ENCODE measurements at places on chromosomes 5 and 9. TPM values are rescaled to one million over a fixed set of nuclear protein-coding genes. Genes with fewer than 3 reads are reported as not detected.

DNA sequence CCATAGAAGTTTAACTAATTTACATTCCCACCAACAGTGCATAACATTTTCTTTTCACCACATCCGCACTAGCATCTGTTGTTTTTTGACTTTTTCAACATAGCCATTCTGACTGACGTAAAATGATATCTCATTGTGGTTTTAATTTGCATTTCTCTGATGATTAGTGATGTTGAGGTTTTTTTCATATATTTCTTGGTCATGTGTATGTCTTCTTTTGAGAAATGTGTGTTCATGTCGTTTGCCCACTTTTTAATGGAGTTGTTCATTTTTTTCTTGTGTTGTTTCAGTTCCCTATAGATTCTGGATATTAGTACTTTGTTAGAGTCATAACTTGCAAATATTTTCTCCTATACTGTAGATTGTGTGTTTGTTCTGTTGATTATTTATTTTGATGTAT, 163.4 kb downstream of the FER start:
- no peak for DNase-seq

DNA sequence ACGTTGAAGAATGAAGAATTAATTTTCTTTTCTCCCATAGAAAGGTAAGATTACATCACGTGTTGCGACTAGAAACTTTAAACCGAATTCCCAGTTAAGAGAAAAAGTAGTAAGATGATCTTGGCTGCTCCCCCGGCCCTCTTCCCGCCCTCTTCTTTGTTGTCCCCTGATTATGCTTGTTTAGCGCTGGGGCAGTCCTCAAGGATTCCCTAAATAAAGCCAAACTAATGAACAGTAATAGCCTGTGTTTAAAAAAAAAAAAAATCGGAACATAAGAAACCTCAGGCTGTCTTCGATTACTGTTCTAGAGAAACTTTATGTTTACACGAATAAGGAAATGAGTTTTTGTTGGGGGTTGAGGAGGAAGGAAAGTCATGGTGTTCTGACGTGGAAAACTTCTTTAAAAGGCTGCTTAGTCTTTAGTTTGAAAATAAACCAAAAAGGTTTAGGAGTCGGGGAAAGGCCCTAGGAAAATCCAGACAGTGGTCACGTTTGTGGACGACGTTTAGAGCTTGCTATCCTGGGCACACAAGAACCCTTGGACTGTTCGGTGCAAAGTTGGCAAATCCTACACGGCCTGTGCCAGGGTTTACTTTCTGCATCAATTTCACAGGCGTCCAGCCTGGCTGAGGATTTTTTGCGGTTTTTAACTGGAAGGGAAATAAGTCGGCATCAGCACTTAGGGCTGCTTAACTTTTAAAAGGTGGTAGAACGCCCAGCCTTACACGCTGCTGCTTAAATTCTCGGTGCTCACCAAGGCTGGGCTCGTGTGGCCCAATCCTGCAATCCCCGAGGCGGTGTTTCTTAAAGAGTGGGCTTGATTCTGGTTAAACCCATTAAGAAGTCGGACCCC, 1.1 kb upstream of the MAT2B start:
- DNase-seq = peak; percentile 56

DNA sequence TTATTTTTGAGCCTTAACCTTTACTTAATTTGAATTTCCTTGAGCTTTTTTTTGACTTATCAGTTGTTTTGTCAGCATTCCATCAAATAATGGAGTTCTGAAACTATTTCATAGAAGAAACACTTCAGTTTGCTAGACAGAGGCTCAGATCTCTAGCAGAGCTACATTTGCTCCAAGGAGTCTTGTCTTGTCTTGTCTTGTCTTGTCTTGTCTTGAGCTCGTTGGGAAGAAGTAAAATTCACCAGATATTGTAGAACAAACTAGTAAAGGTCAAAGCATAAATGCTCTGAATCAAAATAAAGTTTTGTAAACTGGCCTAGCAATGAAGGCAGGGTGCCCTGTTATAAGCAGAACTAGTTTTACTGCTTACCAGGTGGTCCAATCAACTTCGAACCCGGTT, 33.5 kb downstream of the RAB24 start:
- no peak for DNase-seq

DNA sequence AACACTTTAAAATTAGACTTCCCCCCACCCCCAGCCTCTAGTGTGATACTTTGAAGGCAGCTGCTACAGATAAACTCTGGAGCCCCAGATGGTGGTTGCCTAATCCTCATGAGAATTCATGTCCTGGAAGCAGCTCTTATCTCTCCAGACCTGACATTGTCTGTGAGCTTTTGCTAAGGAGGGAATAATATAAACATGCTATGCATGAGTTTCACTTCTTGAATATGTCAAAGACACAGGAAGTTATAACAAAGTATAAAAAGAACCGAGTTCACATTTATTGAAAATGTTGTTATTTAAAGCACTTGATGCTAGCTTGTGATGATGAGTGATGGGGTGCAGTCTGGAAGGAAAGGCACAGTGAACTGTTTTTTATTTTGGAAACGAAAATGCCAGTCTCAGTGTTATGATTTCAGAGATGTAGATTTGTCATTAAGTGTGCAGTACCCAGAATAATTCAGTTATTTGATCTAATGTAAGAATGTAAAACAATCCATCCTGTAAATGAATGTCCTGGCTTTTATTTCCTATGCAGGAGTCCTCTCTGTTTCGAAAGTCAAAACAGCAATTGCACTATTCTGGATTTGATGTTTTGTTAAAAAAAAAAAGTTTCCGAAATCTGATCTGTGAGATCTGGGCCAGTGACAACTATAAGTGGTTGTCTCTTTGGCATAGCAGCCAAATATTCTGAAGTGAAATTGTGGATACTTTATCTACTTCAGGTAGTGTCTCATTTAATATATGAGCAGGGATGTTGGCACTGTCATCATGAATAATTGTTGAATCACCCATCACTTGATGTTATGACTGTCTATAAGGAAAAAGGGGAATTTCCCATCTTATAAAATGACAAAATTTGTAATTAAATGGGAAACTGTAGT, 77.0 kb downstream of the ZCCHC7 start:
- peak; percentile 87 for DNase-seq

- DNase-seq = no peak
Observed at GRCh38 chr5:95923918-95924544, 37.6 kb downstream of the ELL2 start.

DNA sequence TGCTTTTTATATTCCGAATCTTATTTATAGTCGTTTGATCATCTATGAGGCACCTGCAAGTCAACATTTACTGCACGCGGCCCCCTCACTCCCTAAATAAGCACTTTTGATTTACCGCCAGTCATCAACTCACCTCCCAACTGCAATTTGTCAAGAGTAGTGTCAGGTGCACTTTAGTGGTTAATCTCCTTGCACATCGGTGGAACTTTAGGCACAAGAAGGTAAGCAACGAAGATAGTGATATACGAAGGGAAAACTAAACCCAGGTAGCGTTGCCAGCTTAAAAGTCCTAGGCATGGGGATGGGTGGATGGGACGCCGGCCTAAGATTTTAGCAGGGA, 513 bp upstream of the RNF180 start:
- DNase-seq = no peak

GRCh38 chr5:158546748-158547147, 553.0 kb downstream of the EBF1 start:
- no peak for DNase-seq

GRCh38 chr5:152058267-152058666, 133.6 kb upstream of the GLRA1 start:
- no peak for DNase-seq

DNA sequence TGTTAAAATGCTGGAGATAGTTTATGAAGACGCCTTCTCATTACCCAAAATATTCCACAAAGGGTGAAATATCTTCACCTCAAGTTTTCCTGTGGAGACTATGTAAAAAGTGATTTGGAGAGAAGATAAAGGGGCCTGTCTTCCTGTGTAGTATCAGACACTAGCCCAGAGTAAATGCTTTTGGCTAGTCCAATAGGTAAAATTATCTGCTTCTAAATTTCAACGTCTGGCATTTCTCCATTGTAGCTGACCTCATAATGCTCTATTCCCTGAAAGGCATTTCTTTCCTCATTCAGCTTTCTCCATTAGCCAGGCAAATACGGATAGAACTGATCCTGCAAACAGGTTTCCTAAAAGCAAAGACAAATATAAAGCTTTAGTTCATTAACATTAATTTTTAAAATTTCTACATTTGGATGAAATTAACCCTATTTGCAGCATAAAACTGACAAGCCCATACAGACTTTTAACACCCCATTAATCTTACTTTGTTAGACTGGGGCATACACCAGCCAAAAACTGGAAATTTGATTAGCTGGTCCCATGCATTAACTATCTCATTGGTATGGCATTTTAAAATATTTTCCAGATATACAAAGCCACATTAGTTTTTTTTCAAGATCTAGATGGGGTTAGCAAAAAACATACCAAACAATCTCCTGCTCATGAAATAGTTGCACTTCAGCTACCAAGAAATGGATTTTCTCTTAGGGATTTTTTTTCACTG, 548.8 kb downstream of the EFNA5 start:
- no peak for DNase-seq

DNA sequence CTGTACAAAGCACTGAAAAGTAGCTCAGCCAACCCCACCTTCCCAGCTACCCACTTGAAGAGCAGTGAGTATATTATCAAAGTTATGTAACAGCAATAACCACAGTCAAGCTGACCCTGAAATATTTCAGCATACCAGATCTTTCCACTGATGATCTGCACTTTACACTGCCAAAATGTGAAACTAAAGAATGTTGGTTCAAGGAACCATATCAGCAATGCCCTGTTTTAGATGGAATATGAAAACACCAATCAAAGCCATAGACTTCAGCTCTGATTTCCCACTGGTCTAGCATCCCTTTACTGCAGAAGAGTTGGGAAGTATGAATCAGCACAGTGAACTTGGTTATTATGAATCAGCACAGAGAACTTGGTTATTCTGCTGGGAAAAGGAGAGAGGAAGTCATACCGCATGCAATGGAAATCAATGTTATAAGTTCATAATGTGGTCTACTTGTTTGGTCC, 20.0 kb downstream of the CEMIP2 start:
- peak; percentile 87 for DNase-seq

DNA sequence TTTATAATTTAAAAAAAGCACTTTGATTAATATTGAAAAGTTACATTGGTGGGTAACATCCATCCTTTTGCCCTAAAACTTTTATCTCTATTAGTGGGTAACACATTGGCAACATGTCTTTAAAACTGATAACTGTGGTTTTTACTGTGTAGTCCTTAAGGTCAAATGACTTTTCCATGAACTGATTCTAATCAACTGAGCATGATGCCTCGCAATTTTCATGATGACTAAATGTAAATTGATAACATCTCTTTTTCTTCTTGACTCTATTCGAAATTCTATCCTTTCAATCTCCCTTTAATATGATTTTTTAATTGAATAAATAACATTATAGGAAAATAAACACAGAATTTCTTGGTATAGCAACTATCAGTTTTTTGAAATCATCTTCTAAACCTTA, 6.3 kb upstream of the IL5 start:
- no peak for DNase-seq

- no peak for DNase-seq
Observed at GRCh38 chr9:124001458-124001799, 10.1 kb upstream of the LHX2 start.

HAVCR1 gene
- not detected for total RNA-seq

IL9 gene
- not detected for total RNA-seq

Measured in dermis microvascular lymphatic vessel endothelial cell (primary cell).